Cerebellar nuclear complex (tissue), 1 donor: ENCODE measurements at places on chromosomes 5 and 9.

DNA sequence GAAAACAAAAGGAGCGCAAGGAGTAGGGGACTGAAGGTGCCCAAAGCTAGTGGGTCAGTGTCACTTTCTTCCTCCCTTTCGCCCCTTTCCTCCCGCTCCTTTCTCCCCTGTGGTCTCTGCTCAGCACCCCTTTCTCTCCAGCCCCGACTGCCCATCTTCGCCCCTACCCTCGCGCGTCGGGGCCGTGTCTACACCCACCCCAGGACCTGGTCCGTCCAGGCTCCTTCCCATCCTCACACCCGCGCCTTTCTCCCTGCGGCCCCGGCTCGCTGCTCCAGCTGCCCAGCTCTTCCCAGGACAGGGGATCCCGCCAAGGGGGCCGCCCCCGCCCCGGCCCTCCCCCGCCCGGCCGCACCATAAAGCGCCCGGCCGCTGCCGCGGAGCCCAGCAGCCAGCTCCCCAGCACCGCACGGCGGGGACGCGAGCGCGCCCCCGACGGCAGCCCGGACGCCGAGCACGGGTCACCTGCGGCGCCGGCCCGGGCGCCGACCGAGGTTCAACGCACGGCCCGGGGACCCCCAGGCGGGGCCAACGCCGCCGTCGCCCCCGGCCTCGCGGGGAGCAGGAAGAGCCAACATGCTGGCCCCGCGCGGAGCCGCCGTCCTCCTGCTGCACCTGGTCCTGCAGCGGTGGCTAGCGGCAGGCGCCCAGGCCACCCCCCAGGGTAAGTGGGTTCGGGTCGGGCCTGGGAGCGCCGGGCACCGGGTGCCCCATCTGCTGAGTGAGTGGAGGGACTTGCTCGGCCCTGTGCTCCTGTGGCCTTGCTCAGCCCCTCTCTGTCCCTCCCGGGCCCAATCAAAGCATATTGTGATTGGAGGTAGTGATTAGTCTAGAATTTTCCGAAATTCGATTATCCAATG, at the start of gene THBS4:
Gene THBS4 (plus strand): TSS at position 387 of the 860 bp plus-strand sequence. CDS start 190 bp downstream, at position 577.
- no peak for DNase-seq

- DNase-seq, result no peak
Measured at GRCh38 chr5:50873595-50874277, 207.3 kb downstream of the PARP8 start.

- DNase-seq, result no peak
Measured at GRCh38 chr9:72151104-72151503, 1.9 kb downstream of the GDA start.

- DNase-seq, result no peak
Measured at GRCh38 chr5:149801307-149801990, 71.3 kb downstream of the PPARGC1B start.

- DNase-seq, result no peak
Measured at GRCh38 chr5:147061431-147061830, 173.4 kb upstream of the STK32A start.

GRCh38 chr9:72856972-72857623, 95.8 kb downstream of the ALDH1A1 start:
- DNase-seq, result no peak

GRCh38 chr9:33881635-33882034, 64.7 kb downstream of the UBE2R2 start:
- DNase-seq, result no peak

DNA sequence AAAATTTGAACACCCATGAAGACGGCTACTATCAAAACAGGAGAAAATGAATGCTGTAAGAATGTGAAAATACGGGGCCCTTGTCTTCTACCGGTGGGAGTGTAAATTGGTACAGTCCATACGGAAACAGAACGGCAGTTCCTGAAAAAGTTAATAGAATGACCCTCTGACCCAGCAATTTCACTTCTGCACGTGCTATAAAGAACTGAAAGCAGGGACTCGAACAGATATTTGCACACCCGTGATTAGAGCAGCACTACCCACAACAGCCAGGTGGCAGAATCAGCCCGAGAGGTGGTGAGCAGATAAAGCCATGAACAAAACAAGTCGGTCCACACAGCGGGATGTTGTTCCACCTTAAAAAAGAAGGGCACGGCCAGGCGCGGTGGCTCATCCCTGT, 22.6 kb upstream of the SLC12A7 start:
- DNase-seq, result no peak

- no peak for DNase-seq
Measured at GRCh38 chr5:115487168-115487567, 57.4 kb downstream of the FEM1C start.

- DNase-seq, result no peak
Measured at GRCh38 chr5:136518814-136519213, 153.5 kb upstream of the TRPC7 start.
